ENCODE measurements at places on chromosomes 11 and 22.

GRCh38 chr11:122726028-122726427 is 70.5 kb downstream of the UBASH3B start:
- DNase-seq = no peak

- DNase-seq = no peak
These were observed 72.1 kb downstream of the BRD1 start for GRCh38 chr22:49755631-49756001.

GRCh38 chr11:75570559-75571139 is 8.6 kb downstream of the SERPINH1 start:
- DNase-seq = no peak

DNA sequence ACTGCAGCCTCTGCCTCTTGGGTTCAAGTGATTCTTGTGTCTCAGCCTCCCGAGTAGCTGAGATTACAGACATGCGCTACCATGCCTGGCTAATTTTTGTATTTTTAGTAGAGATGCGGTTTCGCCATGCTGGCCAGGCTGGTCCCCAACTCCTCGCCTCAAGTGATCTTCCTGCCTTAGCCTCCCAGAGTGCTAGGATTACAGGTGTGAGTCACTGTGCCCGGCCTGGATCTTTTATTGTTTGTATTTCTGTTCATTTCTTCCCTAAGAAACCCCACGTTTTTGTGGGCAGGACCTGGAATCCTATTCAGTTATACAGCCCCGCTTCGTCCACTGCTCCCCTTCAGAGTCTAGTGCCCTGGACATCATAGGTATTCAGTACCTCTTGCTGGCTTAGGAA is 28.7 kb downstream of the ZBTB16 start:
- no peak for DNase-seq

DNA sequence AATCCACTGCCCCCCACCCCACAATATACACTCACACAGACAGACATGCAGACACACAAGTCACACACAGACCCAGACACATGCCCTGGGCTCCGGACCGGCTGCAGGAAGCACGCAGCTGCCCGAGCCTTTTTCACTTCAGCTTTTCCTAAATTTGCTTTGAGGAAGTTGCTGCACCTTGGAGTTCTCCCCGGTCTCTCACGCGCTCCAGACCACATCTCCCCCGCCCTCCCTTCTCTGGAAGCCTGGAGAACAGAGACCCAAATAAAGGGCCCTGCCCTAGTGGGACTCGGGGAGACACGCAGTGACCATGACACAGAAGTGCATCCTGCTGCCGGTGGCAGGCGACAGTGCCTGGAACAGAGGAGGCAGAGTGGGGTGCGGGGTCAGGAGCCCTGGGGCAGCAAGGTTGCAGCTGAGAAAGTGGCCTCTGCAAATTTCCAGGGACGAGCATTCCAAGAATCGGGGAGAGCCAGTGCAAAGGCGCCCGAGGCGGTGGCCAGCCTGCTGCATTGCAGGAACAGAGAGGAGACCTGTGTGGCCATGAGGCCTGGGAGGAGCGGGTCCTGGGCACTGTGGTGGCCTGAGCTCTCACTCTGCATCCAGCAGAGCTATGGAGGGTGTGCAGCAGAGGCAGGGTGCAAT is 19.1 kb downstream of the RPL3 start:
- no peak for DNase-seq

- DNase-seq = no peak
These were observed 26.5 kb downstream of the FGF4 start for GRCh38 chr11:69748637-69749036.

GRCh38 chr11:47083913-47084312 is 92.8 kb downstream of the ARFGAP2 start:
- DNase-seq = no peak

- DNase-seq = no peak
These were observed 276.6 kb downstream of the FAT3 start for GRCh38 chr11:92501066-92501739.

- DNase-seq = no peak
These were observed 107.4 kb downstream of the SERGEF start for GRCh38 chr11:17905477-17905876.
